ENCODE measurements at places on chromosomes 6 and 20.

DNA sequence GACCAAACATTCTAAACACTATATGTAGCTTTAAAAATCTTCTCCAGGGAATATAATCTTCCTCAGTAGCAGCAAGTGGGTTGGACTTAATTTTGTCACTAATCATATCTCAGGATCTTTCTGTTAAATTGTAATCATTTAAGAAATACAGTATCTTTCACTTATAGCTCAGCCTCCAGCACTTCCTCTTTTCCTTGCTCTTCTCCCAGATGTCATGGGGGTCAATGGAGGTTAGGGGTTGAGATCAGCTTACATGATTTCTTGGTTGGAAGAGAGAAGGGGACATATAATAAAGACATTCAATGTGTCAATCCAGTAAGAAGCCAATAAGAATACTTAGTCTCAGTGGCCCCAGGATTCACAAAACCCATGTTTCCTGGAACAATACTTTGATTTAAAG, 15.7 kb upstream of the REPS1 start:
- DNase-seq = no peak

- no peak for DNase-seq
Measured at GRCh38 chr6:54014440-54014839, 96.8 kb upstream of the MLIP start.

- DNase-seq = no peak
Measured at GRCh38 chr6:137638926-137639706, 144.9 kb upstream of the OLIG3 start.

GRCh38 chr6:136549300-136550044, 750 bp downstream of the MAP7 start:
- DNase-seq = peak; percentile 31

DNA sequence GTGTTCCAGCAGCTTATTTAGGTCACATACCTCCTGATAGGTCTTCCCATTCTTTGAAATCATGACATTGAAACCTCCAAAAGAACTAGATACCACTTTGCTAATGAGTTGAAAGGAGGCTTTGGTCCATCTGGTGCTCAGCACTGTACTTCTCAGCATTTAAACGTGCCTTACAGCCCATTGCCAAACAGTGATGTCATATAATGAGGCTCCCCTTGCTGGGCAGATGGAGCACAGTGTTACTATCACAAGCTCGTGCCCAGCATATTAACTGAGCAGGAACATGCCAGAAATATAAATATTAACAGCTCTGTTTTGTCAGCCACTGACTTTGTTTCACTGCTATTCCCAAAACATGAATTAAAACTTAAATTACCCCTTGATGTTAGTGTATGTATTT, 25.5 kb upstream of the MAPK13 start:
- DNase-seq = no peak

DNA sequence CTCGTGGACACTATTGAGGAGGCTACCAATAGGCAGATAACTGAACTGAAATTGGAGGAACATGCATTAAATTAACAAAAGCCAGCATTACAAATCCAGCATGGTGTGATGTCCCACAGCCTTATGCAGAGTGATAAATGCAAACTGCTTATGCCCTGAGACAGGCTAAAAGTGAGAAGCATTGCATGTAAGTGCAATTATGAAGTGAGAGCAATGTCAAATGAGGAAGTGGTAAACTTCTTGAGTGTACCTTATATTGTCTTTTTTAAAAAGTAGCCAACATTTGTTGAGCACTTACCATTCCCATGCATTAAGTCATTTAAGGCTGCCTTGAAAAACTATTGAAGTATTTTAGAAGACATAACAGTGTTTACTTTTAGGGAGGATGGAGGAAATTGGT, 212.2 kb downstream of the TBC1D7 start:
- no peak for DNase-seq

DNA sequence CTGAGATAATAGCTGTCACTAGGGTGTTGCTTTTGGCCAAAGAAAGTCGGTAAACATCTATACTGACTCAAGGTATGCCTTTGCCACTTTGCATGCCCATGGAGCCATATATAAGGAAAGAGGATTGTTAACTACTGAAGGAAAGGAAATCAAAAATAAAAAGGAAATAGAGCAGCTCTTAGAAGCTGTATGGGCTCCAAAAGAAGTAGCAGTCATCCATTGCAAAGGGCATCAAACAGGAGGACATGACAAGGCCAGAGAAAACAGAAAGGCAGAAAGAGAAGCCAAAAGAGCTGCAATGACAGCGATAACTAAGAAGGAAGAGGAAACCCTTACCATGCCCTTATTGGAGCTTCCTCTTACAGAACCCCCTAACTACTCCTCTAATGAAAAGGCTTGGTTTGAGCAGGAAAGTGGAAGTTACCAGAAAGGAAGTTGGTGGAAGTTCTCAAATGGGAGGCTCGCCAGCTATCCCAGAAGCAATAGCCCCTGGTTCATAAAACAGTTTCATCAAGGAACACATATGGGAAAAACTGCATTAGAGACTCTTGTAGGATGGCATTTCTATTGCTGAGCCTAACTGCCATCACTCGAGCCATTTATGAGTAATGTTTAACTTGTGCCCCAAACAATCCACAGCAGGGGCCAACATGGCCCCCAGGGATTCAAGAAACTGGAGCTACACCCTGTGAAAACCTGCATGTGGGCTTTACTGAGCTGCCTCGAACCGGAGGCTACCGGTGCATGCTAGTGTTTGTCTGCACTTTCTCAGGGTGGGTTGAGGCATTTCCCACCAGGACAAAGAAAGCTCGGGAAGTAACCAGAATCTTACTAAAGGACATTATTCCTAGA, 7.0 kb downstream of the IL22RA2 start:
- DNase-seq = no peak

DNA sequence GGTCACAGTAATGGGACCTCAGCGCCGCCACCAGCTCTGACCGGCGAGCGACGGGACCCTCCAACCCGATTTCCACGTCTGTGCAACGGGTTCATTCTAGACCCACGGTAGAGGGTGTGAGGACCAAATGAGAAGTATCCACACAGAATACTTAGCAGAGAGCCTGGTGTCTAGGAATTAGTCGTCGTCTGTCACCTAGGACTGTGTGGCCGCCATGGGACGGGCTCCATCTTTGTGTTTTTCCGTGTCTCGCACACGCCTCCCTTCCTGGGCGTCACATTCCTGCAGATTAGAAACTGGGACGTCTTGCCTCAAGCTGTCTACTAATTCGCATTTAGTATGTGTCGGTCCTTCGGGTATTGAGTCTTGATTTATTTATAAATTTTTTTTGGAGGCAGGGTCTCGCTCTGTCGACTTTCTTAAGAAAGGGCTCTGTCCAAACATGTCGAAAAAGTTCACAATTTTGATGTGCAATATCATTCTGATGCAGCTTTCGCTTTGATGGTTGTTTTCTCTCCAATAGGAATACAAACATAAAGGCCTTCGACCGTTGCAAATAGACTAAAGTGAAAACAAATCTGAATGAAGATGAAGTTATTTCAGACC, 563 bp downstream of the MGME1 start:
- peak; percentile 45 for DNase-seq

- DNase-seq = peak; percentile 50
Measured at GRCh38 chr20:17995967-17996819, 27.4 kb downstream of the MGME1 start.

DNA sequence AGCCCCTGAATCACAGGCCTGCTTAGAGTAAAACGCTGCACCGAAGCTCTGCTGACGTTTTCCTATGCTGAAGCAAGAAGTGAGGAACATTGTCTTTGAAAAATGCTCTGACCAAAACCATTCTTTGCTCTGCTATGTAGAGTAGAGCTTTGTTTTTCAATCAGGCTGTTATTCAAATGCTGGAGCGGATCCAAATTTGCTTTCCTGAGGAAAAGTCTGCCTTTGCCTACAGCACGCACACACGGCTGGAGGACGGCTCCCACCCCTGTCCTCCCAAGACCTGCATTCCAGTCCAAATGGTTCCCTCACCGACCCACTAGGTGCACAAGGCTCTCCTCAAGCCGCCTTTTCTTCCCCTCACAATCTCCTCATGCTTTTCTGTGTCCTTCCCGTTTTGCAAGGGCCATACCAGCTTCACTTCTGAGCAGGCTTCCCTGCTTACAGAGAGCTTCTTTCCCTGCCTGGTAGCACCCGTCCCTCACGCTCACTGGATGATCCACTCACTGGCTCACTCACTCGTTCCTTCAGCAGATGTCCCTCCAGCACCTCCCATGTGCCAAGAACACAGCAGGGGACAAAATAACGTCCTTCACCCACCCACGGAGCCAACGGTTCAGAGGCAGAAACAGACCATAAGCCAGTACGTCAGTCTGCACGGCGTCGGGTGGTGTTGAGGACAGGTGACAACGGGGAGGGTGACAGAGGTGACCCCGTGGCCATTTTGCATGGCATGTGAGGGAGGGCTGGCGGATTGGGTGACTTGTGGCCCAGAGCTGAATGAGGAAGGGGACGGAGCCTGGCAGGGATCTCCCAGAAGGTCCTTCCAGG, 137.9 kb upstream of the NEDD9 start:
- DNase-seq = no peak

- no peak for DNase-seq
Measured at GRCh38 chr20:15763366-15763765, 809.9 kb downstream of the KIF16B start.

DNA sequence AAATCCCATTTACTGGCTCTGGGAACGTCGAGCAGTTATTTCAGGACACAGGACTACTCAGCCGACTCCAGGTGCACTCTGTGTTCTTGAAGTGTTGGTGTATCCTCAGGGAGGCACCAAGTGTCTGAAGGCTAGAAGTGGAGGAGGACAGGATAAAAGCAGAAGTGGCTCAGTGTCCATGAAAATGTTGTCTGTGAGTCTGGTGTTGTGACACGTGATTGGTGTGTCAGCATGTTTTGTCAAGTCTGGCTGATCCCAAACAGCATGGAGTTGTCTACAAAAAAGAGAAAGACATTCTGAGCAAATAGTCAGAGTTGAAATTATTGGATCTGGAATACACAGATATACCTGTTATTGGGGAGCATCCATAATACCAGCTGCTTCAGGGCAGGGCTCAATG, 30.3 kb downstream of the SCGN start:
- DNase-seq = no peak

- DNase-seq = no peak
Measured at GRCh38 chr20:24785141-24786110, 163.6 kb upstream of the CST7 start.

- DNase-seq = no peak
Measured at GRCh38 chr6:166558156-166559005, 28.1 kb downstream of the RAMACL start.

DNA sequence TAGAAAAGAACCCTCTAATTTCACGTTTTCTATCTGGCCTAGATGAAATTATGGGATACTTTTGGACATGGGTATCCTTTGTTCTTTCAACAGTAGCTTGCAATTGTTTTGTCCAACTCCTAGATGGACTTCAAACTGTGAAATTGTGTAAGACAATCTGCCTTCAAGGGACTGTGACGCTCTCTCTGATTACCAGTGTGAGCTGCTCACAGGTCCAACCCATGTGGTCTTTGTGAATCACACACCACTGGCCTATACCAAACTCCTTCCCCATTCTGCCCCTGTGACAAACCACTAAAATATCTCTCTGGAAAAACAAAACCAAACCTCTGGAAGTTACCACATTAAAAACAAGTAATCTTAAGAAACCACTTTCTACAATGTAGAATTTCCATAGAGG, 59.5 kb downstream of the NINL start:
- DNase-seq = peak; percentile 74

DNA sequence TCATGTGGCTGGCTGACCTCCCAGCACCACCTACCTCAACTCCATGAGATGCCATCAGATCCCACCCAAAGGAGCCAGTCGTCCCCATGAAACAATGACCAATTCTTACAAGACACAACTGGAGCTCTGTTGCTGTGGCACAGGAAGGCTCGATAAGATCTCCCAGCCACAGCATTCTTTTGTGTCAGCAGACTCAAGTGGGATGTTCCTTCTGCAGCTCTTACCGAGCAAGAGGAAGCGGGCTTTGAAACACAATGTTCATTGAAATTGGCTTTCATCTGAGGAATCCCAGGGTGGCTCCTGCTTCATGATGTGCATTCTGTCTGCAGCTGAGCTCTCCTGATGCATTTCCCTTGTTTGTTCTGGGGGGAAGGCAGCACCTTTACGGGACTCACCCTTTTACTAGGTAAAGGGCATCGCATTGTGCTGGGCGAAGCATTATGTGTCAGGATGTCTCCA, 222.0 kb upstream of the SGK1 start:
- no peak for DNase-seq

DNA sequence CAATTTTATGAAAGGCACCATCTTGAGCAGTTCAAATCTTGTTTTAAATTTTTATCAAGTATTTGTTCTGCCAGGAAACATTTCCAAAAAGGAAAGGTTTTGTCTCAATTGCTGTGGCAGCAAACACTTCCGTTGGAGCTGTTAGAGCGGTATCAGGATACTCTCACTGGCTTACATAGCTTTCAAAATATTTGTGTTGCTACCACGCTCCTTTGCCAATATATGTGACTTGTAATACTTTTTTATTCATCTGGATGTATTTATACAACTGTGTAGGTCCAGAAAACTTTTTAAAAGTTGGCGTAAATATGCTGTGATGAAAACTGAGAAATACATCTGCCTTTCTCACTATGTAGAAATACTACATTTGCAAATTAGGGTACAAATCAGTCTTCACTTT, 37.8 kb upstream of the NHSL1 start:
- no peak for DNase-seq

DNA sequence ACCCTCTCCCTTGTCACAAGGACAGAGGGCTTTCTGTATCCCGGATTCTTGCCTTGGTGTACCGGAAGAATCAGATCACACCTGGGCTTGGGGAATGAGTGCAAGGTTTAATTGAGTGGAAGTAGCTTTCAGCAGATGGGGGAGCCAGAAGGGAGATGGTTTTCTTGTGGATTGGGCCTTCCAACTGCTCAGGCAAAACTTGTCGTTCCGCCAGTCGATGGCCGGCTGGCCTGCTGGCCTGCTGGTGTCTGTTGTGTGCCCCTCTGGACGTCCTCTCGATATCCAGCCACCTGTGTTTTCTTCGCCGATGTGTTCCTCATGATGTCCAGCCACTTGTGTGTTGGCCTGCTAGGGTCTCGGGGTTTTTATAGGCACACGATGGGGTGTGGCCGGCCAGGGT, 168.1 kb downstream of the CDKAL1 start:
- DNase-seq = no peak

DNA sequence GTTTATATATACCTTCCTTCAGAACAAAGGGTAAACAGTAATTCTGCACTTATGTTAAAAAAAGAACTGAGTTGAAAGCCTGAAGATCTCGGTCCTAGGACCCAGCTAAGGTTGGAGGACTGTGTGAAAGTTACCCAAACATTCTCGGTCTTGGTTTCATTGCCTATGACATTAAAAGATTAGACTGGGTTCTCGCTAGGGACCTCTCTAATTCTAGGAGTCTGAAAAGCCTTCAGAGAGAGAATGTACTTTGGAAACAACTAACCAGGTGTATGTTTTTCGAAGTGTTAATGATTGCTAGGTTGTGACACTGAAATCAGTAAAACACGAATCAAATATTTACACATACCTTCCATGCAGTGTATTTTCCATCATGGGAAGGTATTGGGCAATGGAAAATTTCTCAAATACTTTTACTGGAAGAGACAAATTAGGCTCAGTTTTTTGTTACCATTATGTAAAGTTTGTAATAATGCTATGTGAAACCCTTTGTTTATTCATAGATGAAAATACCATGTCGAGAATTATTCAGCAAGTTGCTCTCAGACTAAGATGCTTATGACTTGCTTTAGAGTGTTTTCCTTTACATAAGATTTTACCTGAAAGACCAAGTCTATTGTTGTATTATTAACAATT, 113.7 kb upstream of the LOC128125822 start:
- no peak for DNase-seq

All from ACHN (cell line).